ENCODE measurements at places on chromosomes 13 and 19. TPM values are rescaled to one million over a fixed set of nuclear protein-coding genes. Genes with fewer than 3 reads are reported as not detected.
A peak's percentile ranks its signal among the peaks of the same experiment; 100 is the strongest.

Gene KCNRG
- 3.3 TPM for total RNA-seq

Gene SLC15A1
- total RNA-seq, result not detected

Gene IL17D
- not detected for total RNA-seq

Gene GAS6
- total RNA-seq, result 502 TPM

Gene TTC9B
- total RNA-seq, result not detected

Gene SPHK2
- total RNA-seq, result 35.3 TPM

Gene FEM1A
- total RNA-seq, result 20.2 TPM

Gene ZNF556
- total RNA-seq, result not detected

DNA sequence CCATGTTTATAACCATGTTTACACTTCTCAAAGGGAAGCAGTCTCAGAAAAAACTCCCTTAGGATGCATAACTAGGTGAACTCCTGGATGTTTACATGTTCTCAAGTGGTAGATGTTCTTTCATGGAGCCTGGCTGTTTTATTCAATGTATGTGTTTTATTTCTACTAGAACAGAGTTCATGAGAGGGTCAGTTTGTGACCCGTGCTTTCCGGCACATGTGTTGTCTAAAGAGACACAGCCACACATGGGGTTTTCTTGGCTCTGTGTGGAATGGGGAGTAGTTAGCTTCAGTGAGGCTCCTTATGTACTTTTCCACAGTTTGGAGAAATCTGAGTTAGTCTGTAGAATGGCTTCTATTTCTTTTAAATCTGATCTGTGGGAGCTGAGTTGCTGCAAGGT, 60.9 kb downstream of the ATP8A2 start:
- DNase-seq, result no peak

DNA sequence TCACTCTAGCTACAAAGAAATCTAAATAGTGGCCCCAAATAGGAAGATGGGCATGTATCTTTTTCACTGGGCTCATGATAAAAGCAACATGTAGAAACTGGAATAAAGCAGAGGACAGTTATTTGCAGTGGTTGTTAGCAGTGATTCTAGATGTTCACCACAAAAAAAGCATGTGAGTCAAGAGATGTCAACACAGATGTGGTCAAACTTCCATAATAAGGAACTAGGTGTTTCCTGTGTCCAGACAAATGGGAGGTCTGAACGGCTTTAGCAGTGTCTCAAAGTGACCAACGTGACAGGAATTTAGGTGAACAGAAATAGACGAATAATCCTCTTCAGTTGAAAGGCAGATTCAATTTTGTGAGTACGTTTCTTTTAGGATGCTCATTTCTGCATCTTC, 162.7 kb downstream of the TBC1D4 start:
- DNase-seq, result no peak

GRCh38 chr19:29076161-29076560, 136.8 kb downstream of the UQCRFS1 start:
- DNase-seq, result peak; percentile 33

DNA sequence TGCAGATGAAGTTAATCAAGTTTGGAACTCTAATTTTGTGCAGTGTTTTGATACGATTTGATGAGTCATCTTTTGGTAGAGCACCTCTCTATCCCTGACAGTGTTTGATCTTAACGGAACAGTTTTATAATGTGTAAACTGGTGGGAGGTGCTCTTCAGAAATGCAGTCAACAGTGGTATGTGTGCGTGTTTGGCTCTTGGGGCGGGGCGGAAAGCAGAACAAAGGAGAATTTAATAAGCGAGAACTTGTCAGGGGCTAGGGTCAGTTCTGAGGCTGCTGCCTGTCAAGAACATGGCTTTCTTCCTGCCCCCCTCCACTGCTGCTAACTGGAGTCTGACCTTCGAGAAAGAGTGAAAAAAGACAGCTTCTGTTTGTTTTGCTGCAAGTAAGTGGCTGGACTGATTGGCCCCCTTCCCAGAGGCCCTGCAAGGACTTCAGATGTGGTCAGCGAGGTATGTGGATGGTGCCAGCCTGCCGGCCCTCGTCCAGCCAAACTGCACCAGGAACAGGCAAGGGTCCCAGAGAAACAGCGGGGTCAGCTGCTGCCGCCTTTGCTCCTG, 40.8 kb downstream of the BBC3 start:
- peak; percentile 84 for DNase-seq

- DNase-seq, result no peak
These were observed 20.3 kb downstream of the OLFM4 start for GRCh38 chr13:53048880-53049279.

- DNase-seq, result no peak
These were observed 137.6 kb downstream of the GPC6 start for GRCh38 chr13:93364166-93364565.

Measured in ascending aorta (tissue), 2 donors.